ENCODE measurements at places on chromosomes 13 and 19.

GRCh38 chr19:14472202-14472938 is 2.8 kb downstream of the PTGER1 start:
- peak; percentile 69 for DNase-seq

- DNase-seq, result no peak
Measured at GRCh38 chr13:111893071-111893606, 173.8 kb upstream of the SOX1 start.

DNA sequence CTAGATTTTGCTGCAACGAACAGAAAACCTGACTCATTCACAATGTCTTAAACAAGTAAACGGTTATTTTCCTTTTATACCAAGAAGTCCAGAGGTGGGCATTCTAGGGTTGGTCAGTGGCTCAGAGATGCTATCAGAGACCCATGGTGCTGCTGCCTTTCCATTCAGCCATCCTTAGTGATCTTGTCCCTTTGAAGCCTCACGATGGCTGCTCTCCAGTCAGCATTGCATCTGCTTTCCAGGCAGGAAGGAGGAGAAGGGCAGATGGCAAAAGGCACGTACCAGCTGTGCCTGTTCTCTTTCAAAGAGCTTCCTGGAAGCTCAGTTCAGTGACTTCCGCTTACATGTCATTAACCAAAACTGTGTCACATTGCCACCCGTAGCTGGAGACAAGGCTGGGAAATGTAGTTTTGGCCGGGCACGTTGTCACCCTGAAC is 30.1 kb downstream of the WDFY2 start:
- DNase-seq, result no peak

GRCh38 chr19:4800591-4801081 is 9.1 kb downstream of the FEM1A start:
- no peak for DNase-seq

DNA sequence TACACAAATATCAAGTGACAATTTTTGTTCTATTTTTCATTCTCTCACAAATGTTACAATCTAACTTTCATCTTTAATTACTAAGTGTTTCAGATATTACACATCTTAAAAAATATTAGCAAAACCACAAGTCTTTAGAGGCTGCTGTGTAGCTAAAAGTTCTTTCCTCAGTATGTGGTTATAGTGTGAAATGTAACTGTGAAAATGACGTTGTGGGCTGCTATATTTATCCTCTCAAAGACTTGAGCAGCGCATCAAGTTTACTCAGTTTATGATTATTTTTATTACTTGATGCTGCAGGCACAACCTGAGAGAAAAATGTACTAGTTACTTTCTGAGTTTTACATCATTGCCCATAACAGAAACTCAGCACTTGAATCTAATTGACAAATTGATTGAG is 2860.6 kb upstream of the PCDH20 start:
- DNase-seq, result no peak

Measured in stimulated activated CD4-positive, alpha-beta T cell treated with anti-CD3 and anti-CD28 coated beads, Interleukin-15, amount 100 ng/mL, for 1 hour (primary cell).